Naive thymus-derived CD8-positive, alpha-beta T cell (primary cell): ENCODE measurements at places on chromosomes 12 and 14.

DNA sequence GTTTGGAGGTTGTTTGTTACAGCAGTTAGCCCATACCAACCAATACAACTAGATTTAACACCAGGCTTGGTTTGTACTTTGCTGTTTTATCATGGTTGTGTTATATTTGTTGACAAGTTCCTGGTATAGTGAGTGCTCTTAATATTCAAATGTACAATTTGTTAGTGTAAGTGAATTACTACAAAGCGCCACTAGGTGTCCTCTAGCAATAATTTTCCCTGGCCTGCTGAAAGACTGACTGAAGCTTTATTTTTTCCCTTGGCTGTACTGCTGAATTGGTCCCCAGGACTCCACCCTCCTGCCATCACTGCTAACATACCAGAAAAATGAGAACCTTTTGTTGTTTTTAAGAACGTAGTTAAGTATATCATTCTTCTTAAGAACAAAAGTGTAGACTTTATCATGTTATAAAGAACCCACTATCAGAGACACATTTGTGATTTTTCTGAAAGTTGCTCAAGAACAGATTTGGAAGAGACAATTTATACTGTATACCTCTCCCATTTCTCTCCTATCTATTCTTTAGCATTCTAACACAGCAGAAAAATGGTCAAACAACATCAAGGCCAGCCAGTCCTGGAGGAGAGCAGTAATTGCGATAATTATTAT lies 75.3 kb upstream of the FAR2 start:
- H3K4me3 ChIP-seq = no peak overlapping the region
- peaks cover 5% of the 10 kb centered on the region for H3K27me3 ChIP-seq
- no peaks in the 10 kb centered on the region for H3K4me1 ChIP-seq
- DNase-seq = peak; percentile 40

GRCh38 chr12:124462750-124463149 lies 104.7 kb downstream of the NCOR2 start:
- no peak overlapping the region for H3K27ac ChIP-seq
- H3K27me3 ChIP-seq = no peaks in the 10 kb centered on the region
- H3K4me1 ChIP-seq = peaks cover 60% of the 10 kb centered on the region
- no peak for DNase-seq
- no peak overlapping the region for H3K4me3 ChIP-seq

GRCh38 chr14:93173943-93174395 lies 10.7 kb downstream of the MOAP1 start:
- H3K4me3 ChIP-seq = no peak overlapping the region
- no peak for DNase-seq
- H3K27me3 ChIP-seq = no peaks in the 10 kb centered on the region
- no peaks in the 10 kb centered on the region for H3K36me3 ChIP-seq

DNA sequence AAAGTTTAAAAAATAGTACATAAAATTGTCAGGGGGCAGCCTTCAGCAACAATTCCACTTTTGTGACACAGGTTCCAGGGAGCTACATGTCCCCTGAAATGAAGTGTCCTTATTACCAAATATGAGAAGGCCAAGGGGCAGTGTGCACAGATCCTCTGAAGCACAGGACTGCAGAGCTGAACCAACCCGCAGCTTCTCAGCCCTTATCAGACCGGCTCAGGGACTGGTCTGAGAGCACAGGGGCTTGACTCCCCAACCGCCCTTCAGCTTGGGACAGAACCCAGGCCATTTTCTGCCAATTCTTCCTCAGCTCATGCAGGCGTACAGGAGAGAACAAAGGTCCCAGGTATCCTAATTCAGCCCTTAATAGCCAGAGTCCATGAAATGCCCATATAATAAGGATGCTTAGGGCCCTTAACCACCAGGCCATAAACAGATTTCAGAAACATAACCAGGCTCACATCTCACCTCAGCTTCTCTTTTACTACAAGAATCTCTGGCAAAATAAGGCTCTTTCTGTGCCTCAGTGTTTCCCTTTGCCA lies 221.3 kb downstream of the ANO2 start:
- H3K4me1 ChIP-seq = peaks cover 4% of the 10 kb centered on the region
- peaks cover 8% of the 10 kb centered on the region for H3K27me3 ChIP-seq
- H3K27ac ChIP-seq = no peak overlapping the region
- H3K4me3 ChIP-seq = no peak overlapping the region
